Left lung (tissue), 14 donors: ENCODE measurements at places on chromosomes 2 and 18. TPM values are rescaled to one million over a fixed set of nuclear protein-coding genes. Genes with fewer than 3 reads are reported as not detected.

The FSHR gene
- not detected for total RNA-seq

DNA sequence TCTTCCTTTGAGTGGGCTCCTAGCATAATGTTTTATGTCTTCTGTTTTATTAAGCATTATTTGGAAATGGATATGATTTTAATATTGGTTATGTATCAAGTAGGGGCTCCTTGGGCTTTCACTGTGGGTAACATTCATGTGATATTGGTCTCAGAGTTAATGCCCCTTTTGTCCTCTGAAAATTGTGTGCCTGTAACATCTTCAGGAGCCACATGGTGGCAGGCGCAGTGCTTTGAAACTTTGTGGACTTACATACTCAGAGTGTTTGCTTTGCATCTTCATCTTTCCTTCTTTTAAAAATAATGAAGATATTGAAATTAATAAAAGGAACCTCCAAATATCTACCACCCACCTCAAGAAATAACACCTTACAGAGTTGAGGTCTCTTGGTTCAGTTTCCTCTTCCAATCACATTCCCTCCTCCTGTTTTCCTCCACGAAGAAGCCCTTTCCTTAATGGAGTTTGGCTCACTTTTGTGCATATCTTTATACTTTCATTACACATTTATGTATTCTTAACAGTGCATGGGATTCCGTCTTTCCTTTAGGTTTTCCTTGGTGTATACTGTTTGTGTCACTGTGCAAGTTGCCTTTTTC lies 73.5 kb downstream of the LIMS1 start:
- H3K4me1 ChIP-seq = peaks cover 13% of the 10 kb centered on the region
- no peaks in the 10 kb centered on the region for H3K36me3 ChIP-seq
- no peaks in the 10 kb centered on the region for H3K27me3 ChIP-seq
- no peak for DNase-seq

The CPO gene
- total RNA-seq = 0.20 TPM

GRCh38 chr2:205954707-205955106 lies 131.3 kb downstream of the INO80D start:
- H3K36me3 ChIP-seq = no peaks in the 10 kb centered on the region
- H3K27ac ChIP-seq = no peak overlapping the region
- H3K27me3 ChIP-seq = no peaks in the 10 kb centered on the region

- peaks cover 31% of the 10 kb centered on the region for H3K27me3 ChIP-seq
- DNase-seq = no peak
- no peaks in the 10 kb centered on the region for H3K36me3 ChIP-seq
- no peak overlapping the region for H3K4me3 ChIP-seq
- no peak overlapping the region for H3K27ac ChIP-seq
These were observed 82.6 kb downstream of the KLHL29 start for GRCh38 chr2:23467618-23468017.

- H3K4me1 ChIP-seq = no peaks in the 10 kb centered on the region
- H3K36me3 ChIP-seq = no peaks in the 10 kb centered on the region
- no peak overlapping the region for H3K27ac ChIP-seq
These were observed 49.3 kb upstream of the RAB6D start for GRCh38 chr2:131413148-131413747.

DNA sequence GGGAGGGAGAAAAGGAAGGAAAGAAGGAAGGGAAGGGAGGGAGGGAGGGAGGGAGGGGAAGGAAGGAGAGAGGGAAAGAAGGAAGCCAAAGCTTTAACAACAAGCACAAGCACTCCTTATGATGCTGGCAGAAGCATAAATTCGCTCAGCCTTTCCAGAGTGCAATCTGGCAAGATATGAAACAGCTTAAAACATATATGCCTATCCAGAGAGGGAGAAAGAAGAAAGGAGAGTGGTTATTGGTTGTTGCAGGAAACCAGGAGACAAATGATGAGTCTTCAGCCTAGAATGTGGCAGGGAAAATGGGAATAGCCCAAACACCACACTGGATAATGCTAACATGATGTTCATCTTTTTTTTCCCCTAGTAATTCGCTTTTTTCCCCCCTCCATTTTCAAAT lies 64.0 kb downstream of the STPG4 start:
- no peaks in the 10 kb centered on the region for H3K36me3 ChIP-seq
- no peak overlapping the region for H3K27ac ChIP-seq
- no peaks in the 10 kb centered on the region for H3K27me3 ChIP-seq

- H3K36me3 ChIP-seq = no peaks in the 10 kb centered on the region
- peaks cover 4% of the 10 kb centered on the region for H3K4me1 ChIP-seq
- no peaks in the 10 kb centered on the region for H3K27me3 ChIP-seq
- H3K27ac ChIP-seq = peak overlapping the region; percentile 39
These were observed 63.3 kb upstream of the NEDD4L start for GRCh38 chr18:57980573-57981307.

The GPR35 gene
- 1.1 TPM for total RNA-seq

GRCh38 chr2:200305797-200306195 lies 697 bp upstream of the SPATS2L start:
- peak; percentile 81 for DNase-seq
- H3K27me3 ChIP-seq = peaks cover 10% of the 10 kb centered on the region
- peak overlapping the region; percentile 91 for H3K27ac ChIP-seq
- no peaks in the 10 kb centered on the region for H3K36me3 ChIP-seq

DNA sequence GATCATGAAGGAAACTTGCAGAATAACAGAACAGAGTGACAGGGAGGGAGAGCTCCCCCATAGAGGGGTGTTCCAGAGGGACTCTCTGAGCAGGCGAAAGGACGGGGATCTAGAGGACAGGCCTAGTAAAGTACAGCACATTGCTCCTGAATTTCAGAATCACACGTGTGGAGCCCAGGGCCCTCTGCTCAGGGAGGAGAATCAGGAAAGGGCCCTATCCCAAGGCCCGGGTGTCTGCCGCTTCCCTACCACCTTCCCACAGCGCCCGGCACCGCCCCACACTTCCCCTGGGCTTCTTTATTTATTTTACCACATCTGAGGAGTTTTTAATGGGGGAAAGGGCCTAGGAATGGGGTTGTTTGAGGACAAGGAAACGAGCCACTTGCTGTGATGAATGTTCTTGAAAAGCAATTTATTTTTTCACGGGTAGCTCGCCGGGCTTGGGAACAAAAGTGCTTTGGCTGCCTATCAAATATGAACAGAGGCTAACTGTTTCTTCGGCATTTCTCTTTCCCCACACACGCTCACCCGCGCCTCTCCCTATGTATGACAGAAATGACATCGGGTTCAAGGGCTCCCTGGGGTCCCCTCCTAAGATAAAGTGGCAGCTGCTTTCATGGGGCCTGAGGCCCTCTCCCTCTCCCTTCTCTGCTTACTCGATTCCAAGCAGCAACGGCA lies 79.3 kb upstream of the GLI2 start:
- H3K4me1 ChIP-seq = no peaks in the 10 kb centered on the region
- peaks cover 4% of the 10 kb centered on the region for H3K27me3 ChIP-seq
- H3K27ac ChIP-seq = no peak overlapping the region
- H3K36me3 ChIP-seq = no peaks in the 10 kb centered on the region
- no peak for DNase-seq

The HOXD13 gene
- not detected for total RNA-seq

The ENOSF1 gene
- total RNA-seq = 96.7 TPM

DNA sequence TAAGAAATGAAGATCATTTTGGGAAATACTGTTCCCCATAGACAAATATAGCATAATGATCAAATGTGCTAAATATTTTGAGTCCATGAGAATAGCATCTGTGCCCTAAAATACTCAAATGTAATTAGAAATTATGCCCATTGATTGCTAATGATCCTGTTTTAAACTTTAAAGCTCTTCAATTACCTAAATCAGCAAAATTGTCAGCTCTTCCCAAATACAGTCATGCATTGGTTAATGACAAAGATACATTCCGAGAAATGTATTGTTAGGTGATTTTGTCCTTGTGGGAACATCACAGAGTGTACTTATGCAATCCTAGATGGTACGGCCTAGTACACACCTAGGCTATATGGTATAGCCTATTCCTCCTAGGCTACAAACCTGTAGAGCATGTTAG lies 89.7 kb downstream of the NEB start:
- H3K36me3 ChIP-seq = no peaks in the 10 kb centered on the region
- no peak overlapping the region for H3K27ac ChIP-seq
- peaks cover 4% of the 10 kb centered on the region for H3K4me1 ChIP-seq
- no peaks in the 10 kb centered on the region for H3K27me3 ChIP-seq

GRCh38 chr2:33219850-33220275 lies 256.6 kb upstream of the RASGRP3 start:
- no peak overlapping the region for H3K4me3 ChIP-seq
- H3K27me3 ChIP-seq = no peaks in the 10 kb centered on the region
- no peak overlapping the region for H3K27ac ChIP-seq
- peaks cover 4% of the 10 kb centered on the region for H3K4me1 ChIP-seq
- no peaks in the 10 kb centered on the region for H3K36me3 ChIP-seq
- no peak for DNase-seq

The UGT1A5 gene
- total RNA-seq = 0.10 TPM

DNA sequence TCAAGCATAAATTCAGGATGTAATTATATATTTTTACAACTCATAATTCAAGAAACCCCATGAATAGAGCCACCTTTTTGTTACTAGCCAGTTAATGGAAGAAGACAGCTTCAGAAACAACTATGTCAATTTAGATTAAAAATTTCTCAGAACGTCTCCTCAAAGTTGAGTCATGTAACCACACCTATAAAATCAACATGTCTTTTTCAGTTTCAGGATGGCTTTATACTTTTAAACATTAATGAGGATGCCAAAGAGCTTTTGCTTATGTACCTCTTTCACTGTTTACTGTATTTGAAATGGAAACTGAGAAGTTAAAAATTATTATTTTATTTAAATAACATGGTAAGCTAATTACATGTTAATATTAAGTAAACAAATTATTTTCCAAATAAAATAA lies 280.1 kb downstream of the PTH2R start:
- no peaks in the 10 kb centered on the region for H3K27me3 ChIP-seq
- H3K27ac ChIP-seq = no peak overlapping the region

- no peaks in the 10 kb centered on the region for H3K36me3 ChIP-seq
- no peaks in the 10 kb centered on the region for H3K4me1 ChIP-seq
- H3K27ac ChIP-seq = no peak overlapping the region
These were observed 86.4 kb upstream of the SPRED2 start for GRCh38 chr2:65518751-65519150.

GRCh38 chr18:77985526-77986281 lies 736.1 kb downstream of the GALR1 start:
- no peak for DNase-seq
- no peak overlapping the region for H3K27ac ChIP-seq
- no peaks in the 10 kb centered on the region for H3K36me3 ChIP-seq
- no peaks in the 10 kb centered on the region for H3K4me1 ChIP-seq
- H3K4me3 ChIP-seq = no peak overlapping the region

The ASXL3 gene
- 1.5 TPM for total RNA-seq

The ZNF892 gene
- 4.3 TPM for total RNA-seq

The SP3 gene
- total RNA-seq = 84.3 TPM

DNA sequence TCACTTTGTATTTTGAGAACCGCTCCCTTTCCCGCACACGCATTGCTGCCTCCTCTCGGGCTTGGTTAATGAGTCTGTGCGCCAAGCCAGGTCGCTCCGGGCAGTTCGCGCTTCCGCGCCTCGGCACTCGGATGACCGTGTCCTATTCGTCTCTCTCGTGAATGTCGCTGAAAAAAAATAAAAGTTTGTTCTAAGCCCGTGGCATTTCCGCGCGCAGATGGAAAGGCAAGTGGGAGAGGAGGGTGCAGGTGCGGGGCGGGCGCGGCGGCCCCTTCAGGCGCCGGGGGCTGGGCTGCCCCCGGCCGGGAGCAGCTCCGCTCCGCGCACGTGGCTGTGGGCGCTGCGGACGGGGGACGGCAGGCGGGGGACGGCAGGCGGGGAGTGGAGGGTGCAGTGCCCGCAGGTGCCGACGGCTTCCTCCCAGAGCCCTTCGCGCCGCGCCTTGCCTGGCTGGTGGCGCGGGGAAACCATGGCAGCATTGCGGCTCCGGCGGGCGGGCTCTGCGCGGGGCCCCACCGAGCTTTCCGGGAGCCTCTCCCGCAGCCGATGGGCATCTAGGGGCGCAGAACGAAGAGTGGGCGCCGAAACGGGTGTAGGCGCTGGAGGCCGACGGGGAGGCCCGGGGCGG lies 159.6 kb upstream of the SIX2 start:
- peaks cover 69% of the 10 kb centered on the region for H3K27me3 ChIP-seq
- H3K4me1 ChIP-seq = peaks cover 7% of the 10 kb centered on the region
- H3K27ac ChIP-seq = no peak overlapping the region
- peak overlapping the region; percentile 16 for H3K4me3 ChIP-seq
- no peaks in the 10 kb centered on the region for H3K36me3 ChIP-seq

- no peak overlapping the region for H3K27ac ChIP-seq
- H3K4me1 ChIP-seq = no peaks in the 10 kb centered on the region
- H3K27me3 ChIP-seq = no peaks in the 10 kb centered on the region
- DNase-seq = no peak
- H3K36me3 ChIP-seq = no peaks in the 10 kb centered on the region
These were observed 6.3 kb upstream of the MCFD2 start for GRCh38 chr2:46921676-46922448.

The MSGN1 gene
- total RNA-seq = not detected

The SIX3 gene
- not detected for total RNA-seq
